Stimulated activated CD8-positive, alpha-beta memory T cell treated with anti-CD3 and anti-CD28 coated beads, Interleukin-4, amount 100 ng/mL, for 48 hours (primary cell): ENCODE measurements at places on chromosomes 11 and 22.

GRCh38 chr11:111947143-111947542 is 10.0 kb downstream of the DIXDC1 start:
- no peak for DNase-seq

DNA sequence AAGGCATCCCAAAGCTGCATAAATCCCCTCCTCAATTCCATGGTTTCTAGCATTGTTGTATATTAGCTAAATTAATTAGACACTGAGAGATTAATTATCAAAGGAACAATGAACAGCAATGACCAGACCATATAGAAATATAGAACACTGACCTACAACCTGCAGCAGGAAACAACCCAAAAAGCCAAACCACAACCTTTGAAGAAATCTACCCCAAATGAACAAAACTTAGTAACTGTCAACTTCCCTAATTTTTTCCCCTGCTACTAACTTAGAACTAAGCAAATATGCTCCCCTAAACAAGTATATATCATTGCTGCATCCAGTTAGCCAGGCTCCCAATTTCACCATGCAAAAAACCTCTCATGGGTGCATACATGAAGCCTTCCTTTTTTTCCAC is 268.0 kb upstream of the ANO3 start:
- DNase-seq: no peak

DNA sequence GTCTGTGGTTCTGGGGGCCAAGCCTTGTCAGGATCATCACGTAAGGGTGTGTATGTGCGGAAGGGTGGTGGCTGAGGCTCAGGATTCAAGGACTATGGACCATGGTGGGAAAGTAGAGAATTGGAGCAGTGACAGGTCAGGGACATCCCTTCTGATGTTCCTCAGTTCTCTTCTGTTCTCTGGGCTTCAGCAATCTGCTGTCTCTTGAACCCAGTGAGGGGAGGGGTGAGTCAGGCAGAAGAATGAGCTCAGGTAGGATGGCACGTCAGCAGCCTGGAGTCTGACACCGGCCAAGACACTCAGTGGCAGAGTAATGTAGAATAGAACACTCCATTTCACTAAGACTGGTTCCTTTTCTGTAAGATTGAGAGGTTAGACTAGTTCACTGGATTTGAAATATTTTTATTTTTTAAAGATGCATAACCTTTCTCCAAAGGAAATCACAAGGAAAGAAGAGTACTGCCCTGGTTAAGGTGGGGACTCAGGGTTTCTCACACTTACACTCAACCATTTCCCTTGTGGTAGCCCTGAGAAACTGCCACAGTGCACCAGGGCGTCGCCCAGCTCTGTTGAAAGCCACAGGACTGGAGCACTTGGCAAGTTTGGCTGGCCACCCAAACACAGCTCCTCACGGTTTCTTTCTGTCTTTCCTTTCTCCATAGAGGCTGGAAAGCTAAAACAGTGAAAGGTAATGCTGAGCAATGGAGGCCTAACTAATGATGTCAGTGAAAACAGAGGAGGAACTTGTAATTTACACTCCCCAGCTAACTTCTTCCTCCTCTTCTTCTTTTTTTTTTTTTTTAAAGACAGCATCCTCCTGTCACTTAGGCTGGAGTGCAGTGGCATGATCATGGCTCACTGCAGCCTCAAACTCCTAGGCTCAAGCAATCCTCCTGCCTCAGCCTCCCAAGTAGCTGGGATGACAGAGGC is 23.1 kb upstream of the MICAL2 start:
- peak; percentile 57 for DNase-seq

GRCh38 chr11:26127336-26127735 is 204.6 kb upstream of the ANO3 start:
- no peak for DNase-seq

GRCh38 chr11:73236854-73237253 is 18.8 kb downstream of the P2RY2 start:
- peak; percentile 65 for DNase-seq

DNA sequence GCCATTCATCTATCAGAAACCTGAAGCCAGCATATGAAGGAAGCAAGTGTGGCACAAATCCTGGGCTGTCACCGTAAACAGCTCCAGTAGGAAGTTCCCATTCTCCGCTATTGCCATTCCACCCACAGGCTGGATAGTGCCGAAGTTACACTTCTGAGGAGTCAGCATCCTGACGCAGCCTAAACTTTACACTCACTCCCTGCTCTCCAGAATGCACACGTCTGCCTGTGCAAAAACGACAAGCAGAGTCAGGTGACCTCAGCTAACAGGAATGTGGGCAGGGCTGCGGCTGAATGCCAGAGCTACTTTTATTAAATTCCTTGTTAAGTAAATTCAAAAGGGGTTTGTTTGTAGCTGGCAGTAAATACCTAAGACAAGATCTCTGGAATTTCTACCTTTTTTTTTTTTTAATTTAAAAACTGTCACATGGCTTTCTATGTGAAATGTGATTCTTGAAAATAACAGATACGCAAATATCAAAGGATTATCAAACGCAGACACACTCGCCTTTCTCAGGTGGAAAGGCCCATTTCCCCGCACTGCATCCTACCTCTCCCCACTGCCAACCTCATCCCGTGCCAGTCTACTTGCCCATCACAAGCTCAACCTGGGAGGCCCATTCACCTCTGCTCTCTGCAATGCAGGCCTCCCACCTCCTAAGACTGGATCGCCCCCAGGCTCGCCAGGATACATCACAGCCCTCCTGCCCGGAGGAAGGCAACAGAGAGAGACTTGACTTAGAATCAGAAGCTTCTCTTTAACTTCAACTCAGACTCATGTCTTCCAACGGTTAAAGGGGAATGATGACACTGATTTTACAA is 33.5 kb downstream of the NFRKB start:
- no peak for DNase-seq

GRCh38 chr11:123543797-123544196 is 110.6 kb downstream of the SCN3B start:
- DNase-seq: no peak

- no peak for DNase-seq
Measured at GRCh38 chr11:24872651-24873311, 375.9 kb downstream of the LUZP2 start.

DNA sequence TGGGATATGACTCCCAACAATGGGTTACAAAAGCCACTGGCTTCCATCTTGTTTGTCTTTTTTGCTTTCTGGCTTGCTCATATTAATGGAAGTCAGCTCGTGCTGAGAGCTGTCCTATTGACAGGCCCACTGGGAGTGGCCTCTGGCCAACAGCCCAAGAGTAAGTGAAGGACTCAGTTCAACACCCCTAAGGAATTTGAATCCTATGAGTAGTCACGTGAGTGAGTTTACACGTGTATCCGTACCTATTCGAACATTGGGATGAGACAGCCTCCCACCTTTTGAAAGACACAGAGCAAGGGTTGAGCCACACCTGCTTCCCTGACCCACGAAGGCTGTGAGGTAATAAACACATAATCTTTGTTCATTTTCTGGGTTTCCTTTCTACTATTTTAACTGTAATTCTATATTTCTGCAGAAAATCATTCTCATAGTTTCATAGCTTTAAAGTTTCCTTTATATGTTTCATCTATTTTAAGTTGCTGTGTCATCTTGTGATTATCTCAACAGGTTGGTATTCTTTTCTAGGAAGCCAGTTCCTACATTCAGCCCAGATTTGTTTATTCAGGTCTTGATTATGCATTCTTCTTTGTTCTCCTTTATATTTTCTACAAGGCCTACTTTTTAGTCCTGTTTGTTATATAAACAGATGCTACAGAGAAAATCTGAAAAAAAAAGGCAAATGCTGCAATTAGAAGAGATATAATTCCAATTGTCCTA is 802.3 kb downstream of the CNTN5 start:
- no peak for DNase-seq

DNA sequence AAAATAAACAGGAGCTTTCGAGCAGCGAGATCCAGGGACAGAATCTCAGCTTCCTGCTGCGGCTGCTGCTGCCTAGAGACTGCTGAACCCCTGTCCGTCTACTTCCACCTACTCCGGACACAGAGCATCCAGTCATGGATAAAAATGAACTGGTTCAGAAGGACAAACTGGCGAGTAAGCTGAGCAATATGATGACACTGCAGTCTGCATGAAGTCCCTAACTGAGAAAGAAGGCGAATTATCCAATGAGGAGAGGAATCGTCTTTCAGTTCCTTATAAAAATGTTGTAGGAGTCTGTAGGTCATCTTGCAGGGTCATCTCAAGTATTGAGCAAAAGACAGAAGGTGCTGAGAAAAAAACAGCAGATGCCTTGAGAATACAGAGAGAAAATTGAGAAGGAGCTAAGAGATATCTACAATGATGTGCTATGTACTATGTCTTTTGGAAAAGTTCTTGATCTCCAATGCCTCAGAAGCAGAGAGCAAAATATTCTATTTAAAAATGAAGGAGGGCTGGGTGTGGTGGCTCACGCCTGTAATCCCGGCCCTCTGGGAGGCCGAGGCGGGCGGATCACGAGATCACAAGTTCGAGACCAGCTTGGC is 11.1 kb upstream of the MS4A2 start:
- no peak for DNase-seq

- DNase-seq: no peak
Measured at GRCh38 chr11:130583801-130584211, 135.4 kb downstream of the ADAMTS15 start.

DNA sequence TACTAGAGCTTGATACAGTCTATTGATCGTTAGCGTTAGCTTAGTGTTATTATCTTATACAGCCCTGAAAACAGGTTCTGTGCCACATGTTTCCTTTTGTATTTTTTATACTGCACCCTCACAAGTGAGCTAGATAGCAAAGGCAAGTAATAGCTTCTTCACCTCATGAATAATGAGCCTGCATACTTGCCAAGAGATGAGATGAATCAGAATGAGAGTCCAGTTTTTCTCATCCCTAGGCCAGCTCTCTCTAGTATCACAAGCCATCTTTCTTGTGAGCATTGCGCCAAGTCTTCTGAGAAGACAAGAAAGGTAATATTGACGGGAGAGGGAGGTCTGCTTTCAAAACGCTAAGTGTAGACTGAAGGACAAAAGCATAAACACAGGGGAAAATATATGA is 8.7 kb upstream of the CARD18 start:
- DNase-seq: no peak

DNA sequence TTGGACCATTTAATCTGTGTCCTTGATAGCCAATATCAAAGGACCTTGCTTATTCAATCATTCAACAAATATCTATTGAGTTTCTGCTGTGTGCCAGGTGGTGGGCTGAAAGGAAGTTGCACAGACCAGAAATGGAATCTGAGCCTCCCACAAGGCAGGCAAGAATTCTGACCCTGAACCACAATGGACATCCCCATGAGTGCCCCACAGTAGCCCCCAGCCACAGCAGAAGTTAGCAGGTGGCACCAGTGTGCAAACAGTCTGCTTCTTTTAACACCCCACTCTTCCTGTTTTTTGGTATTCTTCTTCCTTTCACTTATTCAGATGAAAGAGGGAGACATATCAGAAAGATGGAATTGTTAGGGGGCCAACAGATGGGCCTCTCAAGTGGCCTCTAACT is 12.2 kb upstream of the SERPING1 start:
- DNase-seq: no peak

GRCh38 chr11:73387594-73388264 is 11.5 kb downstream of the RELT start:
- DNase-seq: no peak

DNA sequence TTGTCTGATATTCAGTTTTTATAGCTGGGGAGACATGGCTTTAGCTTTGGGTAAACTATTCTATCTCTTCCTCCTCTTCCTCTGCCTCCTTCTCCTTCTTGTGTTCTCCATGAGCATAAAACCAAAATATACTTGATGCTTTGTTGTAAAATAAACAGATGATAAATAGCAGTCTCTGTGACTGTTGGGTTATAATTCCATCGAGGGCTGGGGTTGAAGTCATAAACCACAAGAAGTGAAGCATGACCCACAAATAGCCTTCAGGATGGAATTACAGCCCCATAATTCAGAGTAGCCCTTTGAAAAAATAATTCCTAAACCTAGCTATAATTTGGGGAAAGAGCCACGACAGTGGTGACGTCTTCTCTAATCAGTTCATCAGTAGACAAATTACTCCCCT is 177.7 kb downstream of the SNX19 start:
- DNase-seq: no peak

GRCh38 chr22:20232781-20233180 is 35.3 kb downstream of the RTN4R start:
- DNase-seq: no peak

GRCh38 chr11:134332189-134332631 is 422 bp downstream of the GLB1L2 start:
- DNase-seq: no peak

GRCh38 chr11:18063862-18064434 is 17.9 kb upstream of the TPH1 start:
- DNase-seq: no peak

DNA sequence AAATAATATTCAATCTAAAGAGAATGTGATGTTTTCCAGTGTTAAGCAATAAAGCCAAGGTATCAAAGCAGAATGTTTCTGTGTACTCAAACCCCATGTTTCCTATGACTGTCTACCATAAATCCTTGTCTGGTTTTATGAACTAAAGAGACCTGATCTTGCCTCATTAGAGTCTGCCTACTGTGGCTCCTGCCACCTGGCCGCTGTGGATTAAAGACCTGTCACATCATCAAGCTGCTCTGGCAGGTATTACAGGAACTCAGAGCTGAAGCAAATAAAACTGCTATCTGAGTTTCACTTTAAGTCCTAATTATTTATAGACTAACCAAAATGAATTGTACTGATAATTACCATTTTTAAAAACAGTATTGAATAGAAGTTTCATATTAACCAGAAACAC is 207.8 kb upstream of the CCDC90B start:
- no peak for DNase-seq

- no peak for DNase-seq
Measured at GRCh38 chr22:19360300-19360792, 68.8 kb upstream of the CLTCL1 start.

- DNase-seq: no peak
Measured at GRCh38 chr22:18031695-18032454, 7.5 kb upstream of the MICAL3 start.
